Urinary bladder (tissue), 4 donors: ENCODE measurements at places on chromosomes 1 and 21. TPM values are rescaled to one million over a fixed set of nuclear protein-coding genes. Genes with fewer than 3 reads are reported as not detected.

Gene OR2T2
- total RNA-seq: not detected

Gene SVBP
- 30.8 TPM for total RNA-seq

Gene TSPEAR
- total RNA-seq: 0.21 TPM

Gene OPTC
- not detected for total RNA-seq

Gene TEDDM1
- not detected for total RNA-seq

Gene SLC45A1
- 1.6 TPM for total RNA-seq

Gene EPHA10
- total RNA-seq: 0.05 TPM

Gene LAX1
- 0.42 TPM for total RNA-seq

Gene TRAF3IP3
- total RNA-seq: 1.4 TPM

Gene TFAP2E
- not detected for total RNA-seq

Gene NR1I3
- total RNA-seq: not detected

Gene TMOD4
- total RNA-seq: 2.3 TPM

Gene KRTAP20-1
- not detected for total RNA-seq

GRCh38 chr1:77781683-77782082, 2.2 kb downstream of the MIGA1 start:
- no peak for DNase-seq

GRCh38 chr1:209617047-209617673, 33.6 kb downstream of the CAMK1G start:
- DNase-seq: no peak

- DNase-seq: no peak
Observed at GRCh38 chr21:45576838-45577737, 34.8 kb upstream of the SLC19A1 start.

DNA sequence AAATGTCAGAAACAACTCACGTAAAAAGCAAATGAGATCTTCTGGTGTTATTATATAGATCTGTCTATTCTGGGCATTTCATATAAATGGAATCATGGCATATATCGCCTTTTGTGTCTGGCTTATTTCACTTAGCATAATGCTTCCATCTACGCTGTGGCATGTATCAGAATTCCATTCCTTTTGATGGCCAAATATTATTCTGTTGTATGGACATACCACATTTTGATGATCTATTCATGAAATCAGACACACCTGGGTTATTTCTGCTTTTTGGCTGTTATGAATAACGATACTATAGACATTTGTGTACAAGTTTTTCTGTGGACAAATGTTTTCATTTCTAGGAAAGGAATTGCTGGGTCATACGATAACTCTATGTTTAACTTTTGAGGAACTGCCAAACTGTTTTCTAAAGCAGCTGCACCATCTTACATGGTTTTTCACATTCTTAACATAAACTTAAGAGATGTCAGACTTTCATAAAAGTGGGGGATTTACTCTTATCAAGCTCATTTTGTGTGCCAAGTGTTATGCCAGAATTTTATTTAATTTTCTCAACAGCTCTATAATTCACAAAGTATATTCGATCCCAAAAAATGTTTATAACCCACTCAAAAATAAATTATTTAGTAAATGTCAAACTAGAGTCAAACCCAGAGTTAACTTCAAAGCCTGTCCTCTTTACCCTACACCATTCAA, 7.6 kb downstream of the ENAH start:
- DNase-seq: no peak

- DNase-seq: no peak
Observed at GRCh38 chr1:91201176-91201575, 179.3 kb upstream of the ZNF644 start.

GRCh38 chr1:31791131-31791858, 24.5 kb downstream of the SPOCD1 start:
- DNase-seq: no peak

DNA sequence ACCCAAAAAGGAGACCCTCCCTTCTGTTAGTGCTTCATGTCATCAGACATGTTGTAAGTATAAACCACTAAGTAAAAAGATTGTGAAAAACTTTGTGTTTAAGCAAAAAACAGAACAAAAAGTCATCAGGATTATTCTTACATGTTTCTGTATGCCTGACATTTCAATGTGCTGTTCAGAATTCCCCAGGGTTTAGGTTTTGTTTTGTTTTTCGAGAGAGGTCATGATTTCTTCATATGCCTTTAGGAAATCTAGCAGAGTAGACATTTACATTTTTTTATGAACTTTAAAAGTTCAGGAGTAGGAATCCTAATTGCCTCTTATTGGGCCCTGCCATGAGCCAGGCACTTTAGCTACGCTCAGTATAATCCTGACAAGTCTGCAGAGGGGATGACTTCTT, 85.3 kb downstream of the VPS13D start:
- no peak for DNase-seq

DNA sequence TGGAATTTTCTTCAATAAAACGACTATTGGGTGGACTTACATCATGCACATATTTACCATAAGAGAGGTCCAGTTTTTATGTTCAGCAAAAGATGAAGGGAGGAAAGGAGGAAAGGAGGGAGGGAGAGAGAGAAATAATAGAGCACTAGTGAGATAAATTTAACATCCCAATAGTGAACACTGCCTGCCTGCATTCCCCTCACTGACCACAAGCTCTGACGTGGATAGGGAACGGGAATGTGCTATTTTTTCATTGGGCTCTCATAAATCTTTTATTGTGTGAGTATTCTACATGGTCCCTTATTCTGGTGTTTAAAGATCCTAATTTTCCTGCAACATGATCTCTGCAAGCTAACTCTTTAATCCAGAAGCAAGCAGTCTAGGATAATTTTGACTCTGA, 82.1 kb downstream of the TTC3 start:
- DNase-seq: no peak

- no peak for DNase-seq
Observed at GRCh38 chr1:153362187-153362775, 4.6 kb downstream of the S100A9 start.

- no peak for DNase-seq
Observed at GRCh38 chr1:21302747-21303715, 12.8 kb upstream of the ECE1 start.

DNA sequence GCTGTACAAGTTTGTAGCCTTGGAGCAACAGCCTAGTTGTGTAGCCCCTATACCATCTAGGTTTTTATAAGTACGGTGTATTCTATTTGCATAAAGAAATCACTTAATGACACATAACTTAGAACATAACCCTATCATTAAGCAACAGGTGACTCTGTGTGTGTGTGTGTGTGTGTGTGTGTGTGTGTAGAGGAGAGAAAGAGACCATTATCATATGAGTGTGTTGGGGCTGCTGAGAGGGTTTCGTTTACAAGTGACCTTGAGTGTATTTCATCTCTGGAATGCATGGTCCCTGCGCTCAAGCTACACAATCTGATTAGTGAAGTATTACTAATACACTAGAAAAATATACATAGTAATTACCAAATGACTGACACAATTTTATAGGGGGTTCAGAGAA, 115.1 kb downstream of the RABGAP1L start:
- DNase-seq: no peak

DNA sequence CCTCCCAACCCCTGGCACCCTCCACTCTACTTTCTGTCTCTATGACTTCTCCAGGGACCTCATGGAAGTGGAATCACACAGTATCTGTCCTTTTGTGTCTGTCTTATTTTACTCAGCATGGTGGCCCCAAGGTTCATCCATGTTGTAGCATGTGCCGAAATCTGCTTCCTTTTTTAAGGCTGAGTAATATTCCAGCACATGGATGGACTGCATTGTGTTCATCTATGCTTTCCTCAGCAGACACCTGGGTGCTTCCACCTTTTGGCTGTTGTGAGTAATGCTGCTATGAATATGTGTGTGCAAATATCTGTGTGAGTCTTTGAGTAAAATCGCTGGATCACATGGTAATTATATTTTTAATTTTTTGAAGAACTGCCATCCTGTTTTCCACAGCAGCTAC, 1.6 kb upstream of the PFKL start:
- DNase-seq: no peak

DNA sequence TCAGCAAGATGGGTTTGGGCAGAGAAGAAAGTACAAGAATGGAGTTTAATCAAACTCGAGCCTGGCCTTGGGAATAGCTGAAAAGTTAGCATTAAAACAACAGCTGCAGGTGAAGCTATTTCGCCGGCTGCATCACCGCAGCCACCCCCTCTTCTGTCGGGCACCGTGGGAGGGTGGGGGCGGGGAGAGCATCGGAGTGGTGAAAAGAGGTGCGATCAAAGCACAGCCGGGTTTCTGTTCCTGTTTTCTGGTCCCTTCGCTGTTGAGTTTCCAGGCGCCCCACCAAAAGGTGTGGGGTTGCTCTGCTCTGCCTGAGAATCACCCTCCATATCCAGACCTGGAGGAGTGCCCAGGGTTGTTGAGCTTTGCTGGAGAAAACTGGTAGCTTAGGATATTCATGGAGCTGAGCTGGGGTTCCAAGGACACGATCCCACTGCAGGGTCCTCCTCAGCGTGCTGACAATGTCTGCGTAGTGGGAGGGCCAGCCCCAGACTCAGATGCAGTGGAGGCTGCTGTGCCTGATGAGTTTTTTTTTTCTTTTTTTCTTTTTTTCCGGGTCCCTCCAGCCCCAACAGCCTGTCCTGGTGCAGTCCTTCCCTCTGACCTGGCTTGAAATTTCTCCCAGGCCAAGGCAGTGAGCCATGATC, 127.5 kb upstream of the C1orf174 start:
- DNase-seq: no peak

GRCh38 chr1:228272831-228273571, 65.2 kb downstream of the OBSCN start:
- DNase-seq: no peak

DNA sequence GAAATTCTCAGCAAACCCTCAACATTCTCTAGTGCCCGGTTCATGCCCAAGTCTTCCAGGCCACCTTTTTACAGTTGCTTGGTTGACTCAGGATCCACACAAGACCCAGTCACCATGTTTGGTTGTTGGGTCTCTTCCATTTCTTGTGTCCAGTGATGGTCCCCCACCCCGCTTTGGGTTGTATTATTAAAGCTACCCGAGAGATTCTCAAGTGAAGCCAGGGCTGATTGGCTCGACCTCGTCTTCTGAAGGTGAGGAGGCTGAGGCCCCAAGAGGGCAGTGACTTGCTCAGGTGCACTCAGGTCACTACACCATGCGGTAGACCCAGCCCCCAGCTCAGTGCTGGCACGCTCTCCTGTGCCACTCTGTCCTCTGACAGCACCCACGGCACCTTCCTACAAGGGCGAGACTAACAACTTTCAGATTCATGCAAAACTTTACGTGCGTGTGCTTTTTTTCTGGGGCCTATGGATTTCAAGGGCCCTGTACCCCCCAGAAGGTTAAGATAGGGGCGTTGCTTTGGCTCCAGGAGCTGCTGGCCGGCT, 50.3 kb downstream of the CAPN9 start:
- DNase-seq: no peak

DNA sequence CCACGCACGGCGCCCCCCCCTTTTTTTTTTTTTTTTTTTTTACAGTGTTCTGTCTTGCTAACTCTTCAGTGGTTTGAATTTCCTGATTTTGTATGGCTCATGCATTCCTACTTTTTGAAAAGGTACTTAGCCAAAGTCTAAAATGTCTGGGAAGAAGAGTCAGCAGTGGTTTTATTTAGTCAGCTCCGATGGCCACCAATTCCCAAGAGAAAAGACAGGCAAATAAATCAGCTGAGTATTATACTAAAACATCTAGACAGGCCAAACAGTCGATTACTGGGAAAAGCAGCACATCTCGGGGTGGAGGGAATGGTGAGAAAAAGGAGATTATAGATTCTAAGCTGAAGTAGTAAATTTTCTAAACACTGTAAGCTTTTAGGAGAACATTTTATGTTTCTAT, 192.5 kb upstream of the ZRANB2 start:
- no peak for DNase-seq
